ENCODE measurements at places on chromosomes 3 and 15. TPM values are rescaled to one million over a fixed set of nuclear protein-coding genes. Genes with fewer than 3 reads are reported as not detected.

Gene ZNF106
- 66.1 TPM for total RNA-seq

Gene CAPN3
- 8.1 TPM for total RNA-seq

Gene SNTN
- total RNA-seq, result not detected

DNA sequence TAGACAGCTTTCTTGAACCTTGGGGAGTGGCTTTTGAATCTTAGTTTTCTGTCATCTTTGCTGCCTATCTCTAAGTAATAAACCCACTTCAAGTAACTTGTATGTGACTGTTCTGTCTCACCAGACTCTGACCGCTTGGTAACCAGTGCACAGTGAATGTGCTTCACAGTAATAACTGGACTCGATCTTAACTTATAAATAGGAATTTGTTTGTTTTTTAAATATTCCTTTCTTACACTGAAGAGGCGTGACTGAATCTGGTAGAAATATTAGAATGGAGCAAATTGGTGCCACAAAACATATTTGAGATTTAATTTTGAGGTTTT lies 318.0 kb downstream of the GBE1 start:
- DNase-seq, result no peak

DNA sequence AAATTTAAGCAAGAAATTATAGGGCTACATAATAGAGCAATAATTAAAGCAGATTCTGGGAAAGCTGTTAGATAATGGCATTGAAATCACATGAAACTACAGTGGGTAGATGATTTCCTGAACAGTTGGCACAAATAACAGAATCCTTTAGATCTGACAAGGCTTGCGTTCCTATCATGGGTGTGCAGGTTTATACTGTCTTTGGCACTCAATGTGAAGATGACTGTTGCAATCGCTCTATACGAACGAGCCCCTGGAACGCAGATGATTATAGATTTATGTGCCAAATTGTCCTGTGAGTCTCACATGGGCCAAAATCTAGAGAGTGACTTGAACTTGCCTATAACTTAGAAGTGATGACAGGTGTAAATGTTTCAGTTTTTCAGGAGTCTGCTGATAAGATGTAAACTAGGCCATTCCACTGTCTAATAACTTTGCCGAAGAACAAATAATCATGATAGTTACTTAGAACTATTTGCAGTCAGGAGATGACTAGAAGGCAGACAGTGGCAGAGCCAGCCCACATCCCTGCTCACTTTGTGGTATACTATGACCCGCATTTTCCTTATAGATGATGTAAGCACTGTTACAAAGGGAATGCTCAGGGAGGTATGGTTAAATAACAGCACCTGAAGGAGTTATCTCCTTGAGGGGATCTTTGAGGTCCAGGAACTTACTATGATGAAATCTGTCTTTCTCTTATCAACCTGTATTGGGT lies 30.5 kb upstream of the TRPC1 start:
- DNase-seq, result no peak

DNA sequence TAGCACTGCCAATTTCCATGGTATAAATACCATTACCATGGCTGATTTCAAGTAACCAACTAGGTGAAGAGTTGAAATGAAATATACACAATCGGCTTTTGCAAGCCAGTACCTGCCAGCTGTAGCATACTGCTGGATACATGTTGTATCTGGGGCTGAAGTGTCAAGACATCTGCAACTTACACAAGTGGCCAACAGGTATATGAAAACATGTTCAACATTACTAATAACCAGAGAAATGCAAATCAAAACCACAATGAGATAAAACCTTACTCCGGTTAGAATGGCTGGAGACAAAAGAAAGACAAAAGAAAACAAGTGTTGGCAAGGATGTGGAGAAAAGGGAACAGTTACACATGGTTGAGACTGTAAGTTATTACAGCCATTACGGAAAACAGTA lies 11.6 kb downstream of the ATOSA start:
- DNase-seq, result no peak

Data from mucosa of gallbladder (tissue), 1 donor.